H54 (cell line): ENCODE measurements at places on chromosomes 5 and 9.
A peak's percentile ranks its signal among the peaks of the same experiment; 100 is the strongest.

GRCh38 chr5:30596495-30597064 lies 596.9 kb upstream of the CDH6 start:
- DNase-seq = no peak

GRCh38 chr9:109416135-109416706 lies 81.9 kb downstream of the PTPN3 start:
- no peak for DNase-seq

GRCh38 chr9:93456504-93456903 lies 3.1 kb upstream of the FAM120AOS start:
- no peak for DNase-seq

DNA sequence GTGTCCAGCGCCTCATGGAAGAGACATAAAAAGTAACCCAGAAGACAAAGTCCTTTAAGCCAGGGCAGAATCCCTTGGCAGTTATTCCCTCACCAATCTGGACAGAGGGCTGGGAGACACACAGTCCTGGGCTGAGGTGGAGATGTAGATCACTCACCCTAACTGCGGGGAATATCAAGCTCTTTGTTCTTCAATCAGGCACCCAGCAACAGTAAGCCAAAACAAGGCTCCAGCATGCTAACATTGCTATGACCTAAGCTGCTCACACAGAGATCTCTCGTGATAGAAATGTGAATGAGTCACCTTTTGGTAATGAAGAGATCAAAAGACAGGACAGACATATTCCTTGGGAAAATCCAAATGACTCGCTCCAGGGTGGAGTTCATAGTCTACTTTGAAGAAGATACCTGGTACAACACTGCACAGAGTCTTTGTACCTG lies 101.3 kb downstream of the FBN2 start:
- peak; percentile 2 for DNase-seq

- no peak for DNase-seq
These were observed 15.1 kb downstream of the TTC1 start for GRCh38 chr5:160023908-160024630.

GRCh38 chr5:119527351-119527750 lies 75.1 kb downstream of the HSD17B4 start:
- no peak for DNase-seq

GRCh38 chr9:113602126-113603047 lies 138.9 kb downstream of the RGS3 start:
- no peak for DNase-seq

DNA sequence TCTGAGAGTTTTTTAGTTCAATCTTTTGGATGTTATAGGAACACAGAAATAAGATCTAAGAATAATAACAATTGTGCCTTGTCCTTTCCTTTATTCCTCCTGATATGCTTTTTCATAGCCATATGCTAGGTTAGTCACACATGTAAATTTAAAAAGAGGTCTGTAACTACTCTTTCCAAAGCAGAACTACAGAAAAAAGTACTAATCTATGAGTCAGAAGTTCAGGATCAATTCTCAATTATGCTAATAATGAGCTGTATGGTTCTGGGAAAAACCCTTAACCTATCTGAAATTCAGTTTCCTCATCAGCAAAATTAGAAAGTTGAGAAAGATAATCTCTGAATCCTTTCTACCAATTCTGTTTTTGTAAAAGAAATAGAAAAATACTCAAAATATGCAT lies 44.4 kb downstream of the ANKRD31 start:
- no peak for DNase-seq

- no peak for DNase-seq
These were observed 57.3 kb downstream of the S1PR3 start for GRCh38 chr9:89048616-89049015.

DNA sequence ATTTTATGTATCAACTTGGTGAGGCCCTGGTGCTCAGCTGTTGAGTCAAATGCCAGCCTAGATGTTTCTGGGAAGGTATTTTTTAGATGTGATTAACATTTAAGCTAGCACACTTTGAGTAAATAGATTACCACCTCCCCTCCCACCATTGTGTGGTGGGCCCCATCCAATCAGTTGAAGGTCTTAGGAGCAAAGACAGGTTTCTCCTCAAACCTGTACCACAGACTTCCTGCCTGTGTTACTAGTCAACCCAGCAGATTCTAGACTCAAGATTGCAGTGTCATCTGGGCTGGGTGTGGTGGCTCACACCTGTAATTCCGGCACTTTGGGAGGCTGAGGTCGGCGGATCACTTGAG lies 33.8 kb downstream of the MRPL36 start:
- no peak for DNase-seq

GRCh38 chr5:173707392-173707791 lies 90.9 kb upstream of the BOD1 start:
- DNase-seq = peak; percentile 42

DNA sequence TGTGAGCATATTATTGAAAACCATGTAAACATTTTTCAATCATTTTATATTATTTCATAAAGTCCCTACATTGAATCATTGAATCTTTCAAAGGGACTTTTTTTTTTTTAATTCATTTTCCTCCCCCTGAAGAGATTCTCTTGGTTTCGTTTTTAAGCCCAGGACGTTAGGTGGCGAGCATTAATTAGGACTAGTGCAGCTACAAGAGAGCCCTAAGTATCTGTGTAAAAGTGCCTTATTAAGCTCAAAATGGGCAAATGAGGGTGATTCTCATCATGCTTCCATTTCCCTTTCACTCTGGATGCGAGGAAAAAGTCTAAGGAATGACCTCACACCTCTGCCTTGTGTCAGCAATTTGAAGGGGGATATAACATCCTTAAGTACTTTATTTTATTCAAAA lies 517.9 kb upstream of the ITGA1 start:
- DNase-seq = no peak

DNA sequence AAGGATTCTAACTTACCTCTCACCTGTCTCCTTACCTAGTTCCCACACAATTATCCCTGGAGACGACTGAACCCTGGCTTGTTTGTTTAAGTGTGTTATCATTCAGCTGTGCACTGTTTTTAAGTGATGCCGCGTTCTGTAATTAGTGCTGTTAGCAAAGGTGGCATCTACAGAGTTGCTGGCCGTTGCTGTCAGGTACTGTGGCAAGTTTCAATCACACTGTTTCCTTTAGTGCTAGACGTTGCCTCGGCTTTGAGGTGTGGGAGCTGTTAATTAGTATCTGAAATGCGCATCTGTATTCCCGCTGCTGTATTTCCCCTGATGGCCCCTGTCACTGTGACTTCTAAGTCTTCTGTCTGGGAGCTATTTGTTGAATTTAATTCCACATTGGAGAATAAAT lies 193.8 kb upstream of the GAS1 start:
- DNase-seq = no peak

DNA sequence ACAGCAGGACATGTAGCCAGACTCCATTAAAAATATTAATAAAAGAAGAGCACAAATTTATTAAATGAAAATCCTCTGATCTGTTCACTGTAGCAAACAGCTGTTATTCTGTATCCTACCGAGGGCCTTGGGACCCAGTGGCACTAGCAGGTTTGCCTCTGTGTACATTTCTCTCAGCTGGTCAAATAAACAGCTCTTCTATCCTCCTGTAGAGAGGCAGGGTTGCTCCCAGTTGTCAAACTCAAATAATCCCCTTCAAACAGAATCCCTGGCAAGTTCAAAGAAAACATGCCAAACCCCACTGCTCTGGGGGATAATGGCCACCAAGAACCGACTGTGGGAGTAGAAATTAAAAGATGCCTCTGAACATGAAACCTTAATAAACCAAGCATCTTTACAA lies 1262.0 kb upstream of the DMAC1 start:
- no peak for DNase-seq

GRCh38 chr5:93578813-93579691 lies 2.0 kb downstream of the NR2F1-AS1 start:
- no peak for DNase-seq

DNA sequence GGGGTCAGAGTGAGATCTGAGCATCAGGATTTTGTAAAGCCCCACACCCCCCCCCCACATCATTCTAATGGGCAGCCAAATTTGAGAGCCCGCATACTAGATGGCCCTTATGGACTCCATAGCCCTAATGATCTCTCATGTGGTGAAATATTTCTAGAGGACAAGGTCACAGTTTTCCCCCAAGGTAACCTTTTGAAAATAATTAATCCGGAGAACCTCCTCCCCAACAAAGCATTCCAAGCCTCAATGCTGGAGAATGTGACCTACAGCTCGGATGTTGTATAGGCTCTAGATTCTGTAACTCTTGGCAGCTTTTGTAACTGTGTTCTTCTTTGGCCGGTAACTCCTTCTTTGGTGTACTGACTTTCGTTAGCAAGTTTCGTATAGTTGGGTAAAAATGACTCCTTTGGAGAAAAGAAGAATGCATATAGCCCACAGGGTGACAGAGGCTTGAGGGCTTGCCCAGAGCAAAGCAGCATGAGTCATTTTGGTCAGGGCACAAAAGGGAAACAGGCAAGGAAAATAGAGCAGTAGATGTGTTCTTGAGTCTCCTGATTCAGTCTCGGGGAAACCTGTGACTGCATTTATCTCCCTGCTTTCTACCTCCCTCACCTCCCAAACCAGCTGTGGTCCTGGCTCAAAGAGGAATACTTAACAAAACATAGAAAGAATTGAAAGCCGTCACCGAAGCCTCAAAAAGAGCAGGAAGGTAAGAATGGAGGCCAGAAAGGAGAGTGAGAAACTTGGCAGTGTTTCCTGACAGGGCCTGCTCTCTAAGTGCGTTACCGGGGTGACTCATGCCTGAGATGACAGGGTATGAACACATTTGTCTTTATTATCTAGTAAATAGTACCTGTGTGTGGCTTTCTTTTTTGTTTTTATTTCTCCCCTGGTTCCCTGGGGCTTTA lies 6.6 kb upstream of the XPA start:
- peak; percentile 79 for DNase-seq

DNA sequence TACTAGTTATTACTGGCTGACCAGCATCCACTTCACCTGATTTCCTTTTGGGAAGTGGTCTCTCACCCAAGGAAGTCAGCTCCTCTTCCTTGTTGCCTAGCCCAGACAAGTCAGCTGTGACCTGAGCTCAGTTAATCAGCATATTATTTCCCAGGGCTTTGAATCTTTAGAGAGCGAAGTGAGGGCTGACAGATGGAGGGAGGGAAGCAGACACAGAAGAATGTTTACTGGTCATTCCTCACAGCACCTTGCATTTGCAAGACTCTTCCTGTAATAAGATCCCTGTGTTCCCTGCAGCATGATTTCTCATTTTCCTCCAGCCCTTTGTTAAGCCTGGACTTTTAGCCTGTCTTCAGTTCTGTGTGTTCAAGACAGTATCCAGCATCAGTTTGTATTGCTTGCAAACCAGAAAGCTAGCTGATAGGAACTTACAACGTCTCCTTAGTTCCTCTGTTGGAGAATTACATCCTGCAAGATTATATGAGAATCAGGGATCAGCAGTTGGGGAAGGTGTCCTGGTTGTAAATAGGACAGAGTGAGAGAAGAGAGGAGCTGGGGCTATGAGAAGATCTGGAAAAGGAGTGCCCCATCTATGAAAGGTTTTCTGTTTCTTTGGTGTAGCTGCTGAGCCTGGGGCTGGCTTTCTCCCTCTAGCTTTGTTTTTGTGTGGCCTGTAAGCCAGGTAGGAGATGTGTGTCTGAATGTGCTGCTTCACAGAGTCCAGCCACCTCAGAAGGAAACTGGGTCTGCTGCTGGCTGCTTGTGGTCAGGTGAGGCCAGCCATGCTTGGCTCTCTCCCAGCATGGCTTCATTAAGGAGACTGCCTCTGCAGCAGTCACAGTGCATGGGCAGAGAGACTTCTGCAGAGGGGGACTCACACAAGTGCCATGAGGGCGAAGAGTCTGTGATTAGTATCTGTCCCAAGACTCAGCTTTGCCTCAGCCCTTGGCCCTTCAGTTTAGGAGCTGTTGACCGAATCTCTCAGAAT lies 50.3 kb downstream of the MAN2A1 start:
- no peak for DNase-seq
